DMS79 (cell line): ENCODE measurements at places on chromosomes 1 and 21.

GRCh38 chr1:153945131-153945794, 1.3 kb downstream of the DENND4B start:
- DNase-seq: no peak

GRCh38 chr1:202639500-202639899, 70.8 kb downstream of the SYT2 start:
- DNase-seq: no peak

- DNase-seq: no peak
Measured at GRCh38 chr1:21882721-21883415, 54.2 kb downstream of the HSPG2 start.

DNA sequence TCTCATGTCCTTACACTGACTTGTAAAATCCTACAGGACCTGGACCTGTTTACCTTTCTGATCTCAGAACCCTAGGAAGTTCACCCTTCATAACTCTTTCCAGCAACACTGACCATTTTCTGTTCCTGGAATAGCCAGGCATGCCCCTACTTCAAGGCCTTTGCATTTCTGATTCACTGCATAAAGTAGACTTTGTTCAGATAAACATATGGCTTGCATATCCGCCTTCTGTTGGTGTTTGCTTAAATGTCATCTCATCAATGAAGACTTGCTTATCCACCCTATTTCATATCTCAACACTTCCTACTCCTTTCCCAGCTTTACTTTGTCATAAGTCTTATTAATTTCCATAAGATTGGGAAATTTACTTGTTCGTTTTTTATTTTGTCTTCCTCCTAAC, 57.4 kb downstream of the HSPA13 start:
- no peak for DNase-seq

DNA sequence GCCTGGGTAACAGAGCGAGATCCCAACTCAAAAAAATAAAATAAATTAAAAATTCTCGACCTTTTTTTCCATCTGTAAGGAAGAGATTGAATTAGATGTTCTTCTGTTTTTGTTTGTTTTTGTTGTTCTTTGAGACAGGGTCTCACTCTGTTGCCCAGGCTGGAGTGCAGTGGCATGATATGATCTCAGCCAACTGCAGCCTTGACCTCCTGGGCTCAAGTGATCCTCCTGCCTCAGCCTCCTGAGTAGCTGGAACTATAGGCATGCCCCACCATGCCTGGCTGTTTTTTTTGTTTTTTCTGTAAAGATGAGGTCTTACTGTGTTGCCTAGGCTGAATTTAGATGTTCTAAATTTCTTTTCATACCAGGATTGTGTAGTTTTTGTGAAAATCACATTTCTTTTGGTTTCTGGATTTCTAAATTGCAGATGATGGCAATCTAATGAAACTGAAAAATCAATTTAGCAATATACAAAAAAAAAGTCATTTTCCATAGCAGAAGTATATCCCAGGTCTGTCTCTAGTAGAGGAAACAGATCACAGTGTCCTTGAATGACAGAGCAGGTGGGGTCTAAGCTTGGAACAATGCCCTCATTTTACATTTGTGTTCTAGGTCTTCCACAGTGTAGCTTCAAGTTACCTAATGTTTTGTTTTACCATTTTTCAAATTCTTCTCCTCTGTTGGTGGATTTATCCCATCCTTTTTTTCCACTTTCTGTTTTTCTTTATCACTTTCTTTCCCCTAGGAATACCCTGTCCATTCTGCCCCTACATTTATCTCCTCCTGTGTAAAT, 20.3 kb downstream of the ZYG11A start:
- DNase-seq: no peak

GRCh38 chr1:64955097-64956009, 11.0 kb downstream of the JAK1 start:
- DNase-seq: no peak

GRCh38 chr1:98201666-98202081, 280.8 kb upstream of the DPYD start:
- no peak for DNase-seq

DNA sequence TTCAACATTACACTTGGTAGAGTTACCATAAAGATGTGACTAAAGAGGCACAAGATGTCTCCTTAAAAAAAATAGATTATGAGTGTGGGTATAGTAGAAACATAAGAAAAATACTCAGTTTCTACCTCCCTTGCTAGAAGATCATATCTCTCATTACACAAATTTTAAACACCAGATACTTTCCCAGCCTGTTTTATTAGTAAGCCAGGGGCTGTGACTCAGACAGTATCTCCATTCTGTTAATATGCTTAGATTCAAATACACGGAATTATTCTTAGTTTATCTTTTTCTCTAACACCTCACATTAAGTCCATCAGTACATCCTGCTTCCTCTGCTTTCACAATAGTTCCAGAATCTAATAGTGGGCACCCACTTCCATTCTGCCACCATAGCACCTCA, 561.8 kb upstream of the ADAMTS5 start:
- no peak for DNase-seq

GRCh38 chr1:247172996-247173395, 1.2 kb upstream of the ZNF124 start:
- DNase-seq: no peak

- DNase-seq: no peak
Measured at GRCh38 chr1:206951318-206952100, 5.2 kb upstream of the PIGR start.

- no peak for DNase-seq
Measured at GRCh38 chr1:198232378-198232777, 75.6 kb downstream of the NEK7 start.

GRCh38 chr21:16570856-16571255, 841.1 kb downstream of the USP25 start:
- no peak for DNase-seq
